Hematopoietic multipotent progenitor cell treated with erythropoietin and hydrocortisone succinate and interleukin-3 and kit ligand, for 6 days (in vitro differentiated cells): ENCODE measurements at places on chromosomes 2 and 18.

GRCh38 chr2:181690860-181691259 lies 10.5 kb upstream of the NEUROD1 start:
- no peak for DNase-seq

DNA sequence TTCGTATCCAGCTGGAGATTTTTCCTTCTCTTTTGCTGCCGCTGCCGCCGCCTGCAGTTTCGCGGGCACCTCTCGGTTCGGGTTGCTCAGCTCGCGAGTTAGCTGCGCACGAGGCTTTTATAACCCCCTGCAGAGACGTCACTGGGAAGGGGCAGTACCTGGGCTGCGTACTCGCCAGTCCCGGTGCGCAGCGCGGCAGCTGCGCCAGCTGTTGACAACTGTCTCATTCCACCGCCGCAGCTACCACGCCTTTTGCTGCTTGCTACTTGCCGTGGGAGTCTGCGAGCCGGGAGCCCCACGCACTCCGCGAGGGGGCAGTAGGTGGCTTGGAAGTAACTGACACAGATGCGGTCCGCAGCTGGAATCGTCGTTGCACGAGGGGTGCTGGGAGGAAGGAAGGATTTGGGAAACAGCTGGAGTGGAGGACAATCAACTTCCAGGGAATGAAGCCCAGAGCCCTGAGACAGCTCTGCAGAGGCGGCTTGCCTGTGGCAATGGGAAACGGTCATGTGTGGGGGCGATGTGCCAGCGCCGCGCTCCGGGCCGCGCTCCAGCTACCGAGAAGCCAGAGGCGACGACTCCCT lies at the start of gene TACR1:
Gene TACR1 (minus strand): TSS at position 93 of the 584 bp plus-strand sequence. CDS start 586 bp downstream, outside the sequence.
- peak; percentile 82 for DNase-seq

GRCh38 chr2:187404431-187405110 lies 43.5 kb downstream of the CALCRL start:
- no peak for DNase-seq

- DNase-seq = peak; percentile 54
Measured at GRCh38 chr2:43676322-43677050, at the start of gene C1GALT1C1L. Gene C1GALT1C1L (minus strand): TSS chr2:43676429. CDS start chr2:43676322, 107 bp downstream.

GRCh38 chr2:182220335-182220734 lies 206.5 kb downstream of the PDE1A start:
- DNase-seq = no peak
